Activated T-helper 17 cell treated with anti-CD3 and anti-CD28 coated beads, Interleukin-2, amount 50 U/mL, for 72 hours (primary cell): ENCODE measurements at places on chromosomes 4 and X.
A peak's percentile ranks its signal among the peaks of the same experiment; 100 is the strongest.

GRCh38 chr4:139904406-139904805 is 238.8 kb downstream of the MGST2 start:
- ATAC-seq, result no peak

- no peak for ATAC-seq
Observed at GRCh38 chr4:73450398-73451004, 14.5 kb downstream of the AFP start.

GRCh38 chr4:186132577-186133242 is 28.2 kb downstream of the FAM149A start:
- peak; percentile 49 for ATAC-seq

GRCh38 chr4:66640233-66640990 is 904.9 kb downstream of the CENPC start:
- no peak for ATAC-seq

DNA sequence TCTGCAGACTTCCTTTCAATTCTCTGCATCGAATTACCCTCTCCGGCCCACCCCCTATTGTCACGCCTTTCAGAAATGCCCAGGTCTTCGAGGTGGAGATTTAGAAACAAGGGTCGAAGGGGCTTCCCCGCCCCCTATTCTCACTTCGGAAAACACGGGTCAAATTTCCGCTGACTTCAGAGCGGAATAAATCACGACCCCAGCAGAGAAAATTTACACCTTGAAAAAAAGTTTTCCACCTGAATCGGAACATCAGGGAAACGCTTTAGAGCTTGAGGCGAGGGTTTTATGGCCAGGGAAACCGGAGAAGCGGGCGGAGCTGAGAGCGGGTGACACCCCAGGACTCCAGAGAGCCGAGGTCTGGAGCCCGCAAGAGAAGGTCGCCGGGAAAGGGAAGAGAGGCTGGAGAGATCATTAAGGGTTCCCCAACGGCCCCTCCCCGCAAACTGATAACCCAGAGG is 1.6 kb downstream of the SHISA3 start:
- no peak for ATAC-seq

- ATAC-seq, result no peak
Observed at GRCh38 chr4:127667116-127667515, 34.4 kb downstream of the INTU start.

- no peak for ATAC-seq
Observed at GRCh38 chr4:184136525-184136924, 81.1 kb downstream of the ENPP6 start.
